ENCODE measurements at places on chromosomes 4 and X. TPM values are rescaled to one million over a fixed set of nuclear protein-coding genes. Genes with fewer than 3 reads are reported as not detected.

- no peak overlapping the region for H3K27ac ChIP-seq
- no peaks in the 10 kb centered on the region for H3K4me1 ChIP-seq
- no peak overlapping the region for H3K4me3 ChIP-seq
- H3K27me3 ChIP-seq, result no peaks in the 10 kb centered on the region
- no peaks in the 10 kb centered on the region for H3K36me3 ChIP-seq
Measured at GRCh38 chr4:78004270-78004669, 52.9 kb upstream of the FRAS1 start.

- no peak for DNase-seq
- H3K4me3 ChIP-seq, result no peak overlapping the region
- no peaks in the 10 kb centered on the region for H3K4me1 ChIP-seq
- H3K27me3 ChIP-seq, result no peaks in the 10 kb centered on the region
Measured at GRCh38 chrX:24305905-24306304, 8.0 kb downstream of the SUPT20HL2 start.

GRCh38 chr4:26891054-26891453 lies 30.4 kb downstream of the STIM2 start:
- no peaks in the 10 kb centered on the region for H3K27me3 ChIP-seq
- no peak for DNase-seq
- H3K4me1 ChIP-seq, result no peaks in the 10 kb centered on the region
- H3K4me3 ChIP-seq, result no peak overlapping the region
- no peaks in the 10 kb centered on the region for H3K36me3 ChIP-seq
- no peak overlapping the region for H3K27ac ChIP-seq

GRCh38 chrX:69088171-69088938 lies 76.9 kb downstream of the PJA1 start:
- no peak overlapping the region for H3K27ac ChIP-seq
- no peaks in the 10 kb centered on the region for H3K27me3 ChIP-seq
- H3K4me3 ChIP-seq, result no peak overlapping the region
- H3K36me3 ChIP-seq, result no peaks in the 10 kb centered on the region
- no peaks in the 10 kb centered on the region for H3K4me1 ChIP-seq

GRCh38 chr4:96827086-96827485 lies 987.2 kb downstream of the PDHA2 start:
- peak; percentile 26 for DNase-seq
- H3K4me3 ChIP-seq, result no peak overlapping the region
- H3K36me3 ChIP-seq, result no peaks in the 10 kb centered on the region
- no peaks in the 10 kb centered on the region for H3K4me1 ChIP-seq
- no peak overlapping the region for H3K27ac ChIP-seq
- H3K27me3 ChIP-seq, result no peaks in the 10 kb centered on the region

- H3K27ac ChIP-seq, result no peak overlapping the region
- H3K36me3 ChIP-seq, result no peaks in the 10 kb centered on the region
- H3K27me3 ChIP-seq, result no peaks in the 10 kb centered on the region
- no peak for DNase-seq
Measured at GRCh38 chr4:40656201-40656863, 26.7 kb upstream of the RBM47 start.

DNA sequence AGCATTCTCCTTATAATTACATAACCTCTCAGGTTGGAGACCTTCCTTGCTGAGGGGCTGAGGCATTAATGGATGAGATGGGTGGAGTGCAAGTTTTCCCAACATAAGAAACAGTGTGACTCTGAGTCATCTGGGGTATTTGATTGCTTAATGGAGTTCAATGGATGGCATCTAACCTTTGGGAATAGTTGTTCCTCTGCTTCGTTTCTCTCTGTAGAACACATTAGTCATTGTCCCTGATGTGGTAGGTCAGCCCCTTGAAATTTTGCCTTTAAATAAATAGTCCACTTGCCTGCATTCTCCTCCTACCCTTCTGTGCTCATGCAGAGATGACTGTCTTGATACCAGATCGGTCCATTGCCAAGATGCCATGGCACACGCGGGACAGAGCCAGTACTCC lies 38.6 kb downstream of the SLITRK2 start:
- no peaks in the 10 kb centered on the region for H3K27me3 ChIP-seq
- H3K4me3 ChIP-seq, result no peak overlapping the region
- H3K4me1 ChIP-seq, result no peaks in the 10 kb centered on the region
- no peaks in the 10 kb centered on the region for H3K36me3 ChIP-seq
- no peak overlapping the region for H3K27ac ChIP-seq

- H3K36me3 ChIP-seq, result no peaks in the 10 kb centered on the region
- no peak overlapping the region for H3K27ac ChIP-seq
- H3K4me1 ChIP-seq, result no peaks in the 10 kb centered on the region
Measured at GRCh38 chr4:153293742-153294057, 50.8 kb upstream of the MND1 start.

FGB gene
- 2.8 TPM for total RNA-seq

DNA sequence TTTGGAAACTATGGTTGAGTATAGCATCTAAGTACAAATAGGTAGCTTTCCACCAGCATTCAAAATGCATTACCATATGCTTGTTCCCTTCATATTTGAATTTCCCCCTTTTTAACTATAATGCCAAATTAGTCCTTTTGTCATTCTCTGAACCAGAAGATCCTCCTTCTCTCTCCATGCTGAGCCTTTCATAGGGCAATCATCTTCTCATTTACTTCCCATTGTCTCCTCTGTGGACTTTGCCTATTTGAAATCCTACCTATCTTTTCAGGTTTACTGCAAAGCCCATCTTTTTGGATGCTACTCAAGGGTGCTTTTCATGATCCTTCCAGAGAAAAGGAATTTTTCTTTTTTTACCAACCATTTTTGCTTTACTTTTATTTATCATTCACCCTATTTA lies 54.7 kb downstream of the DKK2 start:
- no peaks in the 10 kb centered on the region for H3K36me3 ChIP-seq
- DNase-seq, result no peak
- H3K27ac ChIP-seq, result no peak overlapping the region
- H3K27me3 ChIP-seq, result no peaks in the 10 kb centered on the region

- no peak overlapping the region for H3K4me3 ChIP-seq
- no peaks in the 10 kb centered on the region for H3K27me3 ChIP-seq
- H3K27ac ChIP-seq, result no peak overlapping the region
- no peaks in the 10 kb centered on the region for H3K36me3 ChIP-seq
Measured at GRCh38 chr4:150358691-150359090, 223.3 kb upstream of the MAB21L2 start.

Data from astrocyte (in vitro differentiated cells and primary cell).